Breast epithelium (tissue), 4 donors: ENCODE measurements at places on chromosomes 16 and 17.

DNA sequence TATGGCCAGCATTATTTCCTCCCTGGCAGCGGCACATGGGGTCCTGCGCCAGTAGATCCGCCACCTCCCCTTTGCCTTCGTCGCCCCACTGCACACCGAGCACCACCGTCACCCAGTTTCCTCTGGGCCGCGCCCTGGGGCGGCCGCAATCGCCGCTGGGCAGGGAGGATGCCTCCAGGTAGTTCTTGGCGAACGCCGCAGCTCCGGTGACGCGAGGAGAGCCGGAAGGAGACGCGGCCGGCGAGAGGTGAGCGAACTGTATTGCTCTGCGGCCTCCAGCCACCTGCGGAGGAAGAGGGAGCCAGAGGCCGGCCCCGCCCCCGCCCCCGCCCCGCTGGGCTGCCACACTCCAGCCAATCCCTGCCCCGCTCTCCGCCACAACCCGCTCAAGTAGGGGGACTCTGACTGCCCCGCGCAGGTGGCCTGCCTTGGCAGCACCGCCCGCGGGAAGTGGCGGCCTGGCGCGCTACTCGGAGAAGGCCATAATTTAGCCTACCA is 11.8 kb upstream of the SLFN13 start:
- peak; percentile 41 for DNase-seq

- no peak for DNase-seq
These were observed 62.3 kb downstream of the TBX4 start for GRCh38 chr17:61514491-61514890.

- no peak for DNase-seq
These were observed 147.5 kb downstream of the KCNJ12 start for GRCh38 chr17:21523497-21524210.

DNA sequence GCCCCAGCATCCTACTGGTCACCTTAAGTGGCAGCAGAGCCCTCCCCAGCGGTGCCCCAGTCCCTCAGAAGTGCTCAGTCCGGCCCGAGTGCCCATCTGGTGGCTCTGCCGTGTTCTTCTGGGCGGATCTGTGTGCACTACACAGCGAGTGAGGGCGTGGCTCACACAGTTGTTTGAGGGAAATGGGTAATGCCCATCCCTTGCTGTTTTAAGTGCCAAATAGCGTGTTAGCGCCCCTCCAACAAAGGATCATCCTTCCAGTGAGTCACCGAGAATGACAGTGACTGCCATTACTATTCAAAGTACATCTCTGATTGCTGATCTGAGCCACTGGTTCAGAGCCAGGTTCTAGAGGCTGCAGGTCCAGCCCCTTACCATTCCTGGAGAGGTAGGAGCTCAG is 152.0 kb downstream of the LGALS9B start:
- DNase-seq: no peak

- no peak for DNase-seq
These were observed 20.6 kb downstream of the BLMH start for GRCh38 chr17:30271102-30271501.
